ENCODE measurements at places on chromosomes 7 and 10.
A peak's percentile ranks its signal among the peaks of the same experiment; 100 is the strongest.

GRCh38 chr10:91893051-91893450 lies 16.2 kb downstream of the FGFBP3 start:
- DNase-seq = no peak

GRCh38 chr10:123149162-123149567 lies 1.2 kb downstream of the HMX2 start:
- DNase-seq = no peak

GRCh38 chr7:135234727-135235126 lies 1.1 kb downstream of the STRA8 start:
- no peak for DNase-seq

GRCh38 chr7:133940368-133940767 lies 186.8 kb upstream of the LRGUK start:
- DNase-seq = no peak

- DNase-seq = no peak
These were observed 132.9 kb downstream of the RNLS start for GRCh38 chr10:88450201-88450600.

DNA sequence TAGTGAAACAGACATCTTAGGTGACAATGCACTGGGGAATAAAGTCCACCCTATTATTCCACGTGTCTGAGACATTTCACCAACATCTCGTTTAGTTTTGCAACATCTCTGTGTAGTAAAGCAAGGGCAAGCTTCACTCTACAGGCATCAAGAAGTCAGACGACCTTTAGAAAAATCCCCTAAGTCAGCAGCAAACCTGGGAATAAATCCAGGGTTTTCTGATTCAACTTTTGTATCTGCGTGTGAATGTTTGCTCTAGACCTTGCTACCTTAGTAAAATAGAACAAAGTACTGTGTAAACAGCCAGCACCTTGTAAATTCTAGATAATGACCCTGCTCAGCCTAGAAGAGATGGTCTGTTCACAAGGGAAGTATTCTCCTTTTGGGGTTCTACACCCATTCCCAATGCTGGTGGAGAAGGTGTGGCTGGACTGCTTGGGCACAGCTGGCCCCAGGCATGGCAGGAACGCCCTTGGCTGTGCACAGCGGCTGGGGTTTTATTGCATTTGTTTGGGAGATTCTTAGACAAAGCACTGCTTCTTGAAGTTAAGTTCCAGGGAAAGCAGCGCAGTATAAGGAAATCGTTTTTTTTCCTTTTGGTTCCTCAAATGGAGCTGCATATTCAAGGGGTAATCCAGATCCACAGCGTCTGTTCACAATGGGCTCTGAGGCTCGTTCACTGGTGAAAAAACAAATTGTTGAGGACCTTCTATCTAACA lies 38.3 kb upstream of the GALNTL5 start:
- no peak for DNase-seq

DNA sequence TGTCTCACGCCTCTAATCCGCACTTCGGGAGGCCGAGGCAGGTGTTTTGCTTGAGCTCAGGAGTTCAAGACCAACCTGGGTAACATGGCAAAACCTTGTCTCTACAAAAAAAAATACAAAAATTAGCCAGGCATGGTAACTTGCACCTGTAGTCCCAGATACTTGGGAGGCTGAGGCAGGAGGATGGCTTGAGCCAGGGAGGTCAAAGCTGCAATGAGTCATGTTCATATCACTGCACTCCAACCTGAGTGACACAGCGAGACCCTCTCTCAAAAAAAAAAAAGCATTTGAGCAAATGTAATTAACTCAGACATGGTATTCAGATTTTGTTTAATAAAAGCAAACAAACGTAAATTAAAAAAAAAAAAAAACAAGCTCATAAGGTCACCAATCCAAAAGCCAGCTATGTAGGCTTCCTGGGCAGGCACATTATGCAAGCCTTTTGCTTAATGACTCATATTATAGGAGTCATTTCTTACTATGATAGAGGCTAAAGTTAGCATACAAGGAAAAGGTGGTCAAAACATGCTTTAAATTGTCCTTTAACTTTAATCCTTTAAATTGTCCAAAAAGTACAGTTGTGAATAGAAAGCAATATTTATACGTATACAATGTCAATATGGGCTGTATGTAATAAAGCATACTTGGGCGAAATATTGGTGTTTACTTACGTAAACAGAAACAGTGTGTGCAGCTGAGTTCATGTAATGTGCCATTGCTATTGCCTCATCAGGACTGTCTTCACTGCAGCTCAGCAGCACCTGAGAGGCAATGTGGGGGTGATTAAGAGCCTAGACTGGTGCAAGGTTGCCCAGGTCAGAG lies 13.0 kb downstream of the AKR1D1 start:
- DNase-seq = no peak

- no peak for DNase-seq
These were observed 62.2 kb downstream of the SAMD9 start for GRCh38 chr7:93055543-93056107.

- no peak for DNase-seq
These were observed 166.4 kb upstream of the COBL start for GRCh38 chr7:51482976-51483375.

- DNase-seq = no peak
These were observed 5.4 kb downstream of the KIF11 start for GRCh38 chr10:92598321-92598720.

GRCh38 chr7:33873981-33874750 lies 31.2 kb upstream of the BMPER start:
- DNase-seq = no peak

DNA sequence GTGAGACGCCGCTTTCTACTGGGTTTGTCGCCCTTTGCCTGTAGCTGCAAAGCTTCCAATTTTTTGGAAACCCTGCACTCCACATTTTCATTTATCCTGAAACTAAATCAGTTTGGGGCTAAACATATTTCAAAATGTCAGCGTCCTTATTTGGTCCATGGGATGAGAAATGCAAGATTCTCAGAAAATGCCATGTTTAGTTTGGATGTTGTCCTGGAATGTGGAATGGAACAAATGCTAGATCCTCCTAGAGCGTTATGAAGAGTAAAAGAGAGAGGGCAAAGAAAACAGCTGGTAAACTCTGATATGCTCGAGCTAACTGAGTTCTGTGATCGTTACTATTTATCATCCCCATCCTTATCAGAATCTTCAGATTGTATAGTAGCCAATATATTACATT lies 236.9 kb downstream of the KLF6 start:
- DNase-seq = no peak

GRCh38 chr7:155104913-155105312 lies 34.8 kb downstream of the HTR5A start:
- no peak for DNase-seq

- peak; percentile 36 for DNase-seq
These were observed 4.9 kb upstream of the FOXL3 start for GRCh38 chr7:284762-285722.

DNA sequence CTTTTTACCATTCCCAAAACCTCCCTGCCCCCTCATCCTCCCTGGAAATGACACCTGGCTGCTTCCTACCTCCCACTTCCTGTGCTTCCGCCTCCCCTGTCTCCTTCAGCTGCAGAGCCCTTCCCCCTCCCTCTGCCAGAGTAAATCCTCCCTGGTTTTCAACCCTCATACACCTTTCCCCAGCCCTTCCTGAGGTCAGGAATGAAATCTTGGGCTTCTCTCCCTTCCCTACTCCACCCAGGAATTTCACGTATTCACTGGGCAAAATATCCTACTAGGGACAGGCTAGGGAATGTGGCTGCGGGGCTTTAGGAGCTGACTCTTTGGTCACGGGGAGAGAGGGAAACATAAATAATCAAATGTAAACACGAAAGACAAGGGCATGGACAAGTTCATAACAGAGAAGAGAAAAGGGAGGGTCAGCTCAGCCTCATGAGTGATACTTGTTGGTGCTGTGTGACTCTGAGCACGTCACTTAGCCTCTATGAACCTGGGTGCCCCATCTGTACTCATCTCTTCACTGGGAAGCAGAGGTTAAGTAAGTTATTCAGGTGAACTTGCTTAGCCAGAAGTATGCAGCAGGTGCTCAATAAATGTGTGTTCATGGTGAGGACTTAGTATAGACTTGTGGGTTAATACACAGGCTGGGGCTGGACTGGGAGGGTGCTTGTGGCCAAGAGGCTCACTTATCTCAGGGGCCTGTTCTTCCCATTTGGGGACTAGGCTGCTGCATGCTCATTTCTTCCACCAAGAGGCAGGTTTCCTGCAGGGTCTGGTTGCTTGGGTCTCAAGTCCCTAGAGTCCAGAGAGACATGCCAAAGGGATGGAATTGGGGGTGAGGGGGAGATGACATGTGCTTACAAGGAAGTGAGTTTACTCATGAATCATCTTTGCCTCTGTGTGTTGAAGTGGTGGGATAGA lies 10.0 kb upstream of the DUSP5 start:
- DNase-seq = no peak

DNA sequence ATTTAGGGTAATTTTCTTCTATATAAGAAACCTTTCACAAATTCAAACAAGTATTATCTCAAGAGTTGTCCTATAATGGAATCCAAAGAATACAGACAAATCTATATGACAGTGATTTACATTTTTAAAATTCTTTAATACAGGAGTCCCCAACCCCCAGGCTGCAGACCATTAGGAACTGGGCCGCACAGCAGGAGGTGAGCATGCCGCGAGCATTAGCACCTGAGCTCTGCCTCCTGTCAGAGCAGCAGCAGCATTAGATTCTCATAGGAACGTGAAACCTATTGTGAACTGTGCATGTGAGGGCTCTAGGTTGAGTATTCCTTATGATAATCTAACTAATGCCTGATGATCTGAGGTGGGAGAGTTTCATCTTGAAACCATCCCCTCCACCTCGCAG lies 37.7 kb downstream of the SNX13 start:
- DNase-seq = no peak

DNA sequence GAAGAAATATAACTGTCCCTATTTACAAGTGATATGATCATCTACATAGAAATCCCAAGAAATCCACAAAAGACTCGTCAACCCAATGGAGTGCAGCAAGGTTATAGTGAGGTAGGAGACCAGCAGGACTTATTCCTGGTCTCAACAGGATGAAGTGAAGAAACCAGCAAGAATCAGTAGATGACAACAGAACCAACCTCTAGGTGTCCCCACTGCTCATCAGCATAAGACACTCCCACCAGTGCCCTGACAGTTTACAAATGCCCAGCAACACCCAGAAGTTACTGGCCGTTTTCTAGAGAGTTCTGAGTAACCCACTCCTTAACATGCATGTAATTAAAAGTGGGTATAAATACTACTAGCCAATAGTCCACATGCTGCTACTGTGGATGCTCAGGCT lies 470.5 kb upstream of the LRRTM3 start:
- no peak for DNase-seq

DNA sequence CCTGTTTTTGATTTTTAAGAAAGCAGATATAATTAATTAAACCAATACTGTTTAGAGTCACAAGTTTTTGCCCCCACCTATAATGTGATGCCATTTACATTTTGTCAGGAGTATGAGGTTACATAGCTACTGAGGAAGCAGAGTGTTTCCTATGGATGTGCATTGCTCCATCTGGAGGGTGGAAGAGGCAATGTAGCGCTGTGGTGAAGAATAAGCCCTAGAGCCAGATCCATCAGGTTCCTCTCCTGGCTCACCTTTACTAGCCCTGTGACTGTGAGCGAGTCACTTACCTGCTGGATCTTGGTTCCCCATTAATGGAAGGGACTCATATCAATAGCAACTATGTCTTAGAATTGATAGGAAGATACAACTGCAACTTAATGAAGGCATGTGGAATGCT lies 216.0 kb downstream of the GPAM start:
- no peak for DNase-seq

DNA sequence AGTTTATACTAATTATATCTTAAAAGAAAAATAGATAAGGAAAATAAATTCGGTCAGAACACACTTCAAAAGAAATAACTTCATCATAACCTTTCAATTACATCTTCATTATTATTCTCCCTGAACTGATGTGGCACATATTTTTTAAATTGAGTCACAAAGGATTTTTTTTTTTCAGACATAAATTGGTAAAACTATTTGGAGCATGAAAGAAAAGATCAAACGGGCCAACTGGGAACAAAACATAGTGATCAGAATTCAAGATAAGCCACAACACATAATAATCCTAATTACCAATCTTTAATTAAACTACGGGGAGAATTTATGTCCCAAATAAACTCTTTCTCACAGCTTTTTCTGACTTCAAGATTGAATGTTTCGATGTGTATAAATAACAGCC lies 258.2 kb upstream of the MAGI2 start:
- no peak for DNase-seq

DNA sequence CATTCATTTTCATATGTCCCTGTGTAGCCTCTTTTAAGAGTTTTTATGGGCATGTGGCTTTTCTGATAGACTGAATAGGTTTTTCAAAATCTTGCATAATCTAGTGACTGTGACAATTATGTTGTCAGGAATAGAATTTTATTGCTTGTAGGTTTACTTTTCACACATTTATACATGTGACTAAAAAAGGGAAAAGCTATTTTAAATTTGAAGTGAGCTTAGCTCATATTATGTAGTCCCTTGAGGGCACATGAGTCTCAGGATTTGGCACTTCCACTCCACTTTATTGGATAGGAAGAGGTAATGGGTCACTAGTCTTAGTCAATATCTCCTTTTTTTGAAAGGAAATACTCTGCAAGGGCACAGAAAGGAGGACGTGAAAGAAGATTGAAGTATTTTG lies 247.3 kb downstream of the SUGCT start:
- no peak for DNase-seq

DNA sequence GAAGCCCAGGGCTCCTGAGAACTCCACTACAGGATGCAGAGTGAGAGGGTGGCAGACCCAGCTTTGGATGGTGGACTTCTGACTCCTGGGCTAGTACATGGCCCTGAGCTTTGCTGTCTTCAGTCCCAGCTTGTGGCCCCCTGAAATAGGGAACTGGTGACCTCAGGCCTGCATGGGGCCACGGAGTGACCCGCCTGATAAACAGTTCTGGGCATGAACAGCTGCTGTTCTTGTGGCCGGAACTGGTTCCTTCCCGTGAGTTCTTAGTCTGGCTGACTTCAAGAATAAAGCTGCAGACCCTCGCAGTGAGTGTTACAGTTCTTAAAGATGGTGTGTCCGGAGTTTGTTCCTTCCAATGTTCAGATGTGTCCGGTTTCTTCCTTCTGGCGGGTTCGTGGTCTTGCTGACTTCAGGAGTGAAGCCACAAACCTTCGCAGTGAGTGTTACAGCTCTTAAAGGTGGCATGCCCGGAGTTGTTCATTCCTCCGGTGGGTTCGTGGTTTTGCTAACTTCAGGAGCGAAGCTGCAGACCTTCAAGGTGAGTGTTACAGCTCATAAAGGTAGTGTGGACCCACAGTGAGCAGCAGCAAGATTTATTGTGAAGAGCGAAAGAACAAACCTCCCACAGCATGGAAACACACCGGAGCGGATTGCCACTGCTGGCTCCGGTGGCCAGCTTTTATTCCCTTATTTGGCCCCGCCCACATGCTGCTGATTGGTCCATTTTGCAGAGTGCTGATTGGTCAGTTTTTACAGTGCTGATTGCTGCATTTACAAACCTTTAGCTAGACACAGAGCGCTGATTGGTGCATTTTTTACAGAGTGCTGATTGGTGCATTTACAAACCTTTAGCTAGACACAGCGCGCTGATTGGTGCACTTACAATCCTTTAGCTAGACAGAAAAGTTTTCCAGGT lies 268.0 kb downstream of the ZEB1 start:
- no peak for DNase-seq

- no peak for DNase-seq
These were observed 817 bp downstream of the MLLT10 start for GRCh38 chr10:21534604-21535493.
